ENCODE measurements at places on chromosomes 5 and 9.

DNA sequence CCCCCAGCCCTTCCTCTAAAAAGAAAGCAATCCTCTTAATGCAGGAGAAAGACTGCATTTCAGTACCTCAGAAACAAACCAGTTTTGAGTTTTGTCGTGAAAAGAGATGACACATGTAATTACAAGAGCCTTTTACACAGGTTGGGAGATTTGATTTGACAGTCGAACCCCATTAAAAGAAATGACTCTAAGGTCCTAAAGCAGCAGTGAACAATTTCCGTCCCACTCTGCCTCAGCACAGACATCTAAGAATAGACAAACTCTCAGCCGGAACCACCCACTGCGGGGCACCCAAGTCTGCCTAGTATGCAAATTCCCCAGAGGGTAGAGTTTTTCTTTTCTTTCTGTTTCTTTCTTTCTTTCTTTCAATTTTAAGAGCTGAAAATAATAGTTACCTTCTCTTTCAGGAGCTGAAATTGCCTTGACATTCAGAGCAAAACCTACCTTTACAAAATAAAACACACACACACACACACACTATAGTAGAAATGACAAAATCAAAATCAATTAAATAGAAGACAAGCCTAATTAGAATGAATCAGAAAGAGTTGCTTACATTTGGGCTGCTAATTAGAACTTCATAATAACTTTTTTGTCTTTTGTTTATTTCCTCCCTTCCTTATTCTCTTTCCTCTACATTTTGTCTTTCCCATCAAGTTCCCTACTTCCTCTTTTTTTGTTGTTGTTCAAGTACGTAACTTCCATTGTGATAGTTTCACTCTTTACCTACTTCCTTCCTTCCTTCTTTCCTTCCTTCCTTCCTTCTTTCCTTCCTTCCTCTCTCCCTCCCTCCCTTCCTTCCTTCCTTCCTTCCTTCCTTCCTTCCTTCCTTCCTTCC, 65.1 kb downstream of the BASP1 start:
- DNase-seq = no peak

GRCh38 chr9:131423171-131423581, 29.3 kb downstream of the PRRC2B start:
- DNase-seq = no peak

DNA sequence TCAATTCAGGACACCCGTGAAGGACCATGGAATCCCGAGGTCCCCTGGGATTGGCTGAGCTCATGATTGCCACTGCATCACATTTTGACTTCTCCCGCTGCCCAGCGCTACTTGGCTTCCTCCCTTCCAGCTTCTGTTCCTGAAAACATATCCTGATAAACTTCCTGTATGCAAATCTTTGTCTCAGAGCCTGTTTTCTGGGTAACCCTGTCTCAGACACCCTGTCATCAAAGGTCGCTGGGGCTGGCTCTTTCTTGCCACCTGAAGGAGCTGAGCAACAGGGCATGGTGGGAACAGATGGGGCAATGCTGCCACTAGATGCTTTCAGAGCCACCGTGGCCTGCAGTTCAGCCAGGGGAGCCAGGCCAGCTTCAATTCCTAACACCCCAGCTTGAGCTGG, 154.3 kb upstream of the TBC1D2 start:
- DNase-seq = no peak

GRCh38 chr9:107735821-107736220, 246.3 kb upstream of the KLF4 start:
- no peak for DNase-seq

- no peak for DNase-seq
Measured at GRCh38 chr5:179599973-179600372, 23.5 kb downstream of the HNRNPH1 start.

GRCh38 chr9:113984639-113985380, 93.3 kb downstream of the AMBP start:
- no peak for DNase-seq

DNA sequence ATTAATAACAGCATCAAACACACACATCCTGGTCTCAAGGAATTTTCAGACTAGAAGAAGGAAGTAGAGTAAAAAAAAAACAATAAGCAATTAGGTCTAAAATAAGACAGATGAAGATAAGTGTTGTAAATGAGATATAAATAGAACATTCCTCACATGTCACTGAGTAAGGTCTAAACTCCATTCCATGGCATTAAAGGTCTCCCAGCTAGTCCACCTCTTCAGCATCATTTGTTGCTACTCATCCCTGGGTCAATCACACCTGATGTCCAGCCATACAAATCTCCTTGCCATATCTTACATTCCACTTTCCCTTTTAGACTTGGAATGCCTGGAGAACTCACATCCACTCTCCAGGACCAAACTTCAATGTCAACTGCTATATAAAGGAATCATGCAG, 214.1 kb upstream of the KLF4 start:
- no peak for DNase-seq

DNA sequence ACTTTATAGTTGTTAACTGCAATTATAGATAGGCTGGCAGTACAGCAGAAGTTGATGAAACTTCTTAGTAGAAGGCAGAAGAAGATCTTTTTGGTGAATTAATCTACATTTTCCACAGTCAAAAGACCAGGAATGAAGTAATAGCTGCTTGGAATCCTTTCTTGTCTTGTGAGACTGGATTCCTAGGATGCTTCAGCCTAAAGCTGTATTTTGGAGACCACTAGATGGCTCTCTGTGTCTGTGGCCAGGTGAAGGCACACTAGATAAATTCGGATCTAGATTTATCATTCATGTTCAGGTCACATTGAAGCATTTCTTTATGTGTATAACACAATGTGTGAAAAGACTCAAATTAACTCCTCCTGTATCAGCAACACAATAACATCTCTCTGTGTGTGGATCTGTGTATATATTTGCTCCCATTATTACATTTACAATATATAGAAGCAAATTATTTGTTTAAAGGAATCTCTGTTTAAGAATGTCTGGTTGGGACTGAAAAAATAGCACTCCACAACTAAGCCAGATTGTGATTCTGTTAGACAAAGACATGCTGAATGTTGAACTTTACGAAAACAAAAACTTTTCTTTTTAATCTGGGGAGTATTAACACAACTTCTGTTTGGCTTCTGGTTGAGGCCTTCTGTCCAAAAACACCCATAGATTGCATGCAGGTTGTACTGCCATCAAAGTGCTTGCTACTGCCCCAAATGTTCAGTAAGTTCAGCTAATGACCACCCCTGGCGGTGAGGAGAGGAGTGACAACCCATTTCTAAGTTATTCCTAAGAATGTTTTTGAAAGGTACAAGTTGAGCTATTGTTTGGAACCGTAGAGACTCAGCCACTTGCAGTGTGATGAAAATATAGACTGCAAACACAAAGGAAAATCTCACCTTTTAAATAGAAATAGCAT, 10.6 kb downstream of the GRIN3A start:
- DNase-seq = no peak

Measured in thoracic aorta (tissue), 2 donors.